ENCODE measurements at places on chromosomes 1 and 21.

DNA sequence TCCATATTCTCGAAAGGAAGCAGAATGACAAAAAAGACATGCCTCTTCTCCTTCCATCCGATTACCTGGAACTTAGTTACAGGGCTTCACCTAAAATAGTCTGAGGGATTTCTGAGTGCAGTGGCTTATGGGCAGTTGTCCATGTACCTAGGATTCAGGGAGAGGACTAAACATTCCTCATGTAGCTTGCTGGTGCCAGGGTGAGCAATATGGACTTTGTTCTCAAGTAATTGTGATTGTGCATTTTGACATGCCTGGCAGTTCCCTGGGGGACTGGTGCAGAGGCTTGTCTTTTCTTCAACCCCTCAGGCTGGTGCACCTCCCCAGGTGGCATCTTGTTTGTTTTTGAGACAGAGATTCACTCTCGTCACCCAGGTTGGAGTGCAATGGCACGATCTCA lies 6.1 kb upstream of the PSEN2 start:
- DNase-seq: no peak

DNA sequence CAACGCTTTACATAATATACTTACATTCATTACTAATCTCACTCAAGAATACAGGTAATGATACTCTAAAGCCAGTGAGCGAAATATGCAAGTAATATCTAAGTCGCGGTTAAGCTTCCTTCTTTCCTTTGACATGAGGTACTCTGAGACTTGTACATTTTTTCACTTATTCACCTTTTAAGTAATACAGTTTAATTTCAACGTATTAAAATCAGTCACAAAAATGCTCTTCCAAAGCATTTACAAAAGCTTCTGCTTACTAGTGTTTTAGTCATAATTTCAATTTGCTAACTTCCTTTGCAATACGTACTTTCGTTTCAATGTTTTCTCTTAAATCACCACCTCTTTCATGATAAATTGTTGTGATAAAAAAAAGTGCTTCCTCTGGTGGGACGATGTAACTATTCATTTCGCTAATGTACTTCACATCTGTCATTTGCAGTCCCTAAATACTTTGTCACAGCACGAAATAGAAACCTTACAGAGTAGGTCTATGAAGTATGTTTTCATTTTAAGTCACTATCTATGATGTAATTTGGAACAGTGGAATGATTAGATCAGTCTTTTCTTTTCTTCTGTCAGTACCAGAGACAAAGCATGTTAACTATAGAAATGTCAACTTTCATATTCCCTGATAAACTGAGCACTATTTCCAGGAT lies 34.0 kb upstream of the ADGRL4 start:
- DNase-seq: no peak

GRCh38 chr21:16633831-16634459 lies 878.9 kb upstream of the CXADR start:
- DNase-seq: no peak

DNA sequence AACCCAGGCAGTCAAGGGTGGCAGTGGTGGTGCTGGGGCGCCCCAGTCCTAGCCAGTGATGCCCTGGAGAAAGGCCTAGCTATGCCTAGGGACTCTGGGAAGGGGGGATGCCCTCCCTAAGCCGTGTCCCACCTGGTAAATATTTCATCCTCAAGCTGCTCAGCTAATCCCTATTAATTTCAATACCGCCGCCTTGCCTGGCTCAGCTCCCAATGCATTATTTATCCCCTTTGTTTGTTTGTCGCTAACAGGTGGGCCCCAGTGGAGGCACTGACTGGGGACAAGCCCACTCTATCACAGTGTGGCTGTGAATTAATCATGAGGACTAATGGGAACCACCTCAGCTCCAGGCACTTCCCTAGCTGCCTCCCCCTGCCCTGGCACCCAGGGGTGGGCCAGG lies 22.5 kb downstream of the DMAP1 start:
- DNase-seq: no peak

DNA sequence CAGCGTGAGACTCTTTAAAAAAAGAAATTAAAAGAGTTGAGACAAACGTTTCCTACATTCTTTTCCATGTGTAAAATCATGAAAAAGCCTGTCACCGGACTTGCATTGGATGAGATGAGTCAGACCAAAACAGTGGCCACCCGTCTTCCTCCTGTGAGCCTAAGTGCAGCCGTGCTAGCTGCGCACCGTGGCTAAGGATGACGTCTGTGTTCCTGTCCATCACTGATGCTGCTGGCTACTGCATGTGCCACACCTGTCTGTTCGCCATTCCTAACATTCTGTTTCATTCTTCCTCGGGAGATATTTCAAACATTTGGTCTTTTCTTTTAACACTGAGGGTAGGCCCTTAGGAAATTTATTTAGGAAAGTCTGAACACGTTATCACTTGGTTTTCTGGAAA lies 31.2 kb downstream of the IFNAR1 start:
- DNase-seq: no peak
